ELR (cell line): ENCODE measurements at places on chromosomes 3 and 15.
A peak's percentile ranks its signal among the peaks of the same experiment; 100 is the strongest.

DNA sequence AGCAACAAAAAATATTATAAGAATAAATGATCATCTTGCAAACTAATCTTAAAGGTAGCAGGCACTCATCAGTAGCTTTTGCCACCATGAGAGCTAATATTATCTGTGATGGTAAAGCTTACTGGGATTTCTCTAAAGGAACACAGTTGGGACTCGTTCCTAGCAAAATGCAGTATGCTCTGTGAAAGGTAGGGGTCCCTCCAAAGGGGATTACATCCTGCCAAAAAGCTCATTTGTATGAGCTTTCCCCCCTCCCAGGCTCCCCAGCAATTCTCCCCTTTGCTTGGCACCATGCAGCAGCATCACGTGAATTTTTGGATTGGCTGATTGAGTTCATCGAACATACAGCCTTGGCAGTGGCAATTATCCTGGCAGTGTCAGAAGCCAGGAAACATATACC, 361.0 kb upstream of the PLSCR5 start:
- no peak for DNase-seq

- no peak for DNase-seq
These were observed 33.2 kb downstream of the GOLGA8S start for GRCh38 chr15:23387621-23388190.

- DNase-seq = no peak
These were observed 895.4 kb downstream of the FHIT start for GRCh38 chr3:60355825-60356224.

GRCh38 chr3:25021816-25022215, 406.2 kb upstream of the RARB start:
- DNase-seq = peak; percentile 4

- no peak for DNase-seq
These were observed 57.2 kb upstream of the USP3 start for GRCh38 chr15:63447017-63447676.

DNA sequence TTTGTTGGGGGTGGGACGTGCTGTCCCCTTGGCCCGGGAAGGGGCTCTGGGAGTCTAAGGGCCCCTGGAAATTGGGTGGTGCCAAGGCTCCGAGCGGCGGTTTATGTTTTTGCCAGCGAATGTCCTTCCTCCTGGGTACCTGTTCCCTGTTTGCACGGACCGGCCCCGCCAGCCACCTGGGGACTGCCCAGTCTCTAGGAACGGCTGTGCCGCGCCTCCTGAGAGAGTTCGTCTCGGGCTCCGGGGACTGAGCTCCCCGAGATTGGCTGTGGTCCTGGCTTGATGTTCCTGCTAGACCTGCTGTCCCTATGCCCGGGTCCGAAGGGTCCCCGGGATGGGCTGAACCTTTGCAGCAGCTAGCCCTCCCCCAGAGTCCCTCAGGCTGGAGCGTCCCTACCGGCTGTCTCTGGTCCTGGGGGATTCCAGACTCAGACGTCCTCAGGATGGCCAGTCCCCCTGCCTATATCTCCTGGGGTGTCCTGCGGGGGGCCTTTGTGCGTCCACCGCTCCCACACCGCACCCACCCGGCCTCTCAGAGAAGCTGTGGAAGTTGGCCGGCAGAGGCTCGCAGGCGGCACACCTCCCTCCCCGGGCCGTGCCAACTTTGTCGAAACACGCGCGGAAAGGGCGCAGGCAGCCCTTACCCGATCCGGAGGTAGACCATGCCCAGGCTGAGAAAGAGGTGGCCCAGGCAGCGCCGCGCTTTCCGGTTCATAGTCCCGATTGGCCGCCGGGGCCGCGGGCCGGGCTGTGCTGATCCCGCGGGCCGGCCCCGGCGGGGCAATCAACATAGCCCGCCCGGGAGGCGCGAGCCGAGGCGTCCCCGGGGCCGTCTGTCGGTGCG, 547 bp downstream of the WNT7A start:
- DNase-seq = no peak
